Spleen (tissue), 13 donors: ENCODE measurements at places on chromosomes 4 and X.

GRCh38 chr4:30790123-30790522 lies 70.0 kb downstream of the PCDH7 start:
- DNase-seq, result no peak

DNA sequence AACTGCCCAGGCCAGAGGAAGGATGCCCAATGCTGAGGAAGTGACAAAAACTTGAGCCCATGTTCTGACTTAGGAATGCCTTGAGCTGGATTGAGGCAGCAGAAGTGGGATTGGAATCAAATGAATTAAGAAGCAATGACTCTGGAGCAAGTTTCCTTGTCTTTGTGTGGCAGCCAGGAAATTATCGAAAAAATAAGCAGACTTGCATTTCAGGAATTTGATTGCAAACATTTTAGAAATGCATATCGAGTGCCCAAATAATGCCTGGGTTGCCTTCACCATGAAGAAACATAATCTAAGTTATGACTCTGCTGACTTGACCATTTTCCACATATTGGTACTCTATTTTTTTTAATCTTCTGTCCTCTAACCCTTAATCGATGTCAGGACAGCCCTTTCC lies 9.5 kb downstream of the CYTL1 start:
- no peak for DNase-seq

DNA sequence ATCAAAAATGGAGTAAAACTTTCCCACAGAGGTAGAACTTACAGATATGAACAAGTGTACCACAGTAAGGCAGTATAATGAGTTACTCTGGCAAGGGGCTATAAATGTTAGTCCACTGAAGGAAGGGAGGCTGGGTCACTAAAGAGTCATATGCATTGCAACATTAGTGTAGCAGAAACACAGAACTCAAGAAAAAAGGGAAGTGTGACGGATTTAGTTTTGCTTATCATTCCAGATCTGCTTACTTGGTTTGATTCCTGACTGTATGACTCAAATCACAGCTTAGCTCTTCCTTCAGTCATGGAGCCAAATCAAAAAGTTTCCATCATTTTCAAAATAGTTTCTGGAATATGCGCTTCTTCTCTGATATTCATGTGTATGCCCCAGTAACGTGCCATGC lies 148.7 kb downstream of the FSTL5 start:
- no peak for DNase-seq

DNA sequence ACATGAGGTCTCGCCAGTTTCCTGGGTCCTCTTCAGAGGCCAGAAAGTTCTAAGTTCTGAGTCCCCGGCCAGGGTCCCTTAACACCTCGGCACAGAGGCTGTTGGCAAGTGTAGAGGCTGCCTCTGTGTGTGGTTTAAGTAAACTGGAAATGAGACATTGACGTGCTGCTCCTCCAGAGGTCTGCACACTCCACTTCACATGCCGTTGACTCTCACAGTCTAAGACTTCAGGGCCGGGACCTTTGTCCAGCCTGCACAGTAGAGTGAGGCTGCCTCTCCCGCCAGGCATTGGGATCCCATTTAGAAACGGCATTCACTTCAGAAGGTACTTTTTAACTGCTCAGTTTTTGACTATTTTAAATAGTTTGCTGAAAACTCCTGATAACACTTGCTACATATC lies 10.6 kb upstream of the TADA2B start:
- DNase-seq, result no peak

- no peak for DNase-seq
Measured at GRCh38 chr4:143085659-143086058, 99.1 kb upstream of the USP38 start.

GRCh38 chr4:73308286-73308685 lies 49.7 kb upstream of the ANKRD17 start:
- no peak for DNase-seq

DNA sequence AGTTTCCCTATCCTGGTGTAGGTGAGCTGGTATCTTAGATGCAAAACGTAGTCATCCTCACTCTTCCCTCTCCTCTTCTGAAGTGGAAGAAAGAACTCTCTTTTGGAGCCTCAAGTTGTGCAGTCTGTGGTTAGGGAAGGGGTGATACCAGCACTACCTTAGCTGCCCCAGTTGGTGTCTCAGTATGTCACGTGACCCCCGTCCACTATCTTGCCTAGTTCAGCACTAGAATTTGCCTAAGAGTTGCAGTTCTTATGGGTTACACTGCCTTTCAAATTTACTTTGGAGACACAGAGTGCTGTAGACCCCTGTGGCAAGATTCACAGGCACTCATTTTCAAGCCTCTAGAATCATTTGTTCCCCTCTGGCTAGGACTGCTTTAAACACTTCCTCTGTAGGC lies 322.8 kb upstream of the EDA2R start:
- no peak for DNase-seq

- no peak for DNase-seq
Measured at GRCh38 chr4:24380957-24381665, 203.2 kb downstream of the DHX15 start.

DNA sequence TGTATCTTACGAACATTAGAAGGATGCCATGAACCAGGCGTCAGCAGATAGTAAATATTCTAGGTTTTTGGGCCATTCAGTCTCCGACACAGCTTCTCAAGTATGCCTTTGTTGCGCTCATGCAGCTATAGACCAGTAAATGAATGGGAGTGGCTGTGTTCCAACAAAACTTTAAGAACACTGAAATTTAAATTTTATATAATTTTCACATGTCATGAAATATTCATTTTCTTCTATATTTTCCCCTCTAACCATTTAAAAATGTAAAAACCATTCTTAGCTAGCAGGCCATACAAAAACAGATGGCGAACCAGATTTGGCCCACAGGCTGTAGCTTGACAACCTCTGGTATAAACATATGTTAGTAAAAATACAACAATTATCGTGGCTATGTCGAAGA lies 151.8 kb upstream of the KIT start:
- no peak for DNase-seq

- no peak for DNase-seq
Measured at GRCh38 chr4:987624-988513, 1.0 kb downstream of the IDUA start.
